ENCODE measurements at places on chromosomes 3 and 15. TPM values are rescaled to one million over a fixed set of nuclear protein-coding genes. Genes with fewer than 3 reads are reported as not detected.

The ZBTB47 gene
- 3.8 TPM for total RNA-seq

DNA sequence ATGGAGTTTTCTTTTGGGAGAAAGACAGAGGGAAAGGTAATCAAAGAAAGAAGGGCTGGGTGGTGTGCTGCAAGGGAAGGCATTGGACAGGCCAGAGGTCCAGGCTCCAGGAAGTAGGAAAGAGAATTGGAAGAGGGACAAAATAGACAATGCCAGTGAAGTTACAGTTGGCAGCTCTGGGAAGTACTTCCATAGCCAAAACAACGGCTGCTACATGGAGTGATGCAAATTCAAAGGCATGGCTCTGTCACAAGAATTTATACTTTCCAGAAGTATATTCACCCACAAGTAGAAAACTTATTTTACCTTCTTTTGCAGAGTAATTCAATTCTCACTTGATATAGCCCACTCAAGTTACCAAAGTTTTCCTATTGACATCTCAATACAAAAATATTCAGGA is 191.5 kb downstream of the TNIK start:
- no peak for DNase-seq

- DNase-seq: peak; percentile 14
These were observed 2.0 kb upstream of the ST8SIA2 start for GRCh38 chr15:92391640-92392039.

GRCh38 chr15:77716632-77717332 is 84.1 kb upstream of the LINGO1 start:
- no peak for DNase-seq

DNA sequence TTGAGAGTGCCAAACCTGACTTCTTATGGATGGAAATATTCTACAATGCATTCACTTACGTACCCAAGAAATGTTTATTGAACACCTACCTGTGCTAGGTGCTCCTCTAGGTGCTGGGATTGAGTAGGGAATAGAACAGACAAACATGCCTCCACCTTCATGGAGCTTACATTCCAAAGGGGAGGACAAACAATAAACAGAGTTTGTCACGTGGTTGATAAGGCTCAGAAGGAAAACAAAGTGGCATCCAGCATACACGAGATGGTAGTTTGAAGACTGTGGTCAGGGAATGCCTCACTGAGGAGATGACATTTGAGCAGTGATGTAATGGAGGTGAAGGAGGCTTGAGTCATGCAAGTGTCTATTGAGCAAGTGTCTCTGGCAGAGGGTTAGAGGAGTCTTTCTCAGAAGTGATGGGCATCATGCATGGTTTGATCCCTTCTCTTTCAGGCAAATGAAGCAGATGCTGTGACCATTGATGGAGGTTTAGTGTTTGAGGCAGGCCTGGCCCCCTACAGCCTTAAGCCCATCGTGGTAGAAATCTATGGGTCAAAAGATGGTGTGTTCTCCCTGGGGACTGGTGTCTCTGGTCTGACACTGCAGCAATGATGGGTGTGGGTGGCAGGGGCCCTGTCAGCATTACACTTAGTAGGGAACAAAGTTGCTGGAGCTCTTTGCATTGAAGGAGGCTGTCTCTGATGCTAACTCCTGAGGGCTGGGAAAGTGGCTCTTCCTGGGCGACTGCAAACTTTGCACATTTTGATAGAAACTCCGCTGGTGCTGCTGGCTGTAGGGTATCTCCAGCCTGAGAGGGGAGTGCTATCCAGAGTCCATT is 29.7 kb upstream of the TOPBP1 start:
- peak; percentile 34 for DNase-seq

- no peak for DNase-seq
These were observed 86.5 kb downstream of the ST6GAL1 start for GRCh38 chr3:187016639-187017345.

- DNase-seq: no peak
These were observed 276.8 kb downstream of the ULK4 start for GRCh38 chr3:41684797-41685735.

GRCh38 chr3:170531054-170531453 is 54.8 kb downstream of the SLC7A14 start:
- DNase-seq: no peak

DNA sequence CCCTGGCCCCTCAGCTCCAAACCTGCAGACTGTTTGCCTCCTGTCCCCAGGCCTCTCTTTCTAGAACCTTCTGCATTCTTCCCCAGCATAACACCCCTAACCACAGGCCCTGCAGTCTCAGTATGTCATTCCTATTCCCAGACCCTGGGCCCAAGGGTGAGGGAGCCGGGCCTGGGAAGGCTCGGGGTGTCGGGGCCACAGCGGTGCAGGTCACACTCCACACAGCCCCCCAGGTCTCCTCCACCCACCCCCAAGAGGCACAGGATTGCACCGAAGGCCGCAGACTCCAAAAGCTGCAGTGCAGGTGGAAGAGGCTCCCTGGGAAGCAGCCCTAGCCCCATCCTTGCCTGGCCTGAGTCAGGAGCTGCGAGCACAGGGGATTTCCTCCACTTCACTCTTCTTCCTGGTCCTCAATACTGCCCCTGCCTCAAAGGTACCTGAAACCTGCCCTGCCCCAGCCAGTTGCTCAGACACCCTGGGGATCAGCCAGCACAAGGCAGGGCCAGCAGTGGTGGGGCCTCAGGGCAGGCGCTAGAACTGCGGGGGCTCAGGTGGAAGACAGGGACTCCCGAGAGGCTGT is 31.1 kb downstream of the TNK2 start:
- DNase-seq: no peak

DNA sequence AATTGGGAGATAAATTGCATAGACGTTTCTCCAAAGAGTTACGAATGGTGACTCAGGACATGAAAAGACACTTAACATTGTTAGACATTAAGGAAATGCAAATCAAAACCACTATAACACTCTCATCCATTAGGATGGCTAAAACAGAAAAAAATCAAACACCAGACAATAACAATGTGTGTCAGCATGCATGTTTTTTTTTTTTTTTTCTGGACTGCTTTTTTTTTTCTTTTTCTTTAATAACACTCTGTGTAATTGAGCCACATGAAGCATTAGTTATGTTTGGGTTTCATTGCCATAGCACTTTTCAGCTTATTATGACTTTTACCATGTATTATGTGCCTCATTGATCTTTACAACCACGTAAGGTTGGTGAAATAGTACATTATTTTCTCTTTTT is 95.0 kb downstream of the NFKBIZ start:
- no peak for DNase-seq

The RNF111 gene
- 12.4 TPM for total RNA-seq

GRCh38 chr3:57224856-57225255 is 2.7 kb upstream of the APPL1 start:
- DNase-seq: no peak

The CD200R1 gene
- total RNA-seq: not detected

The ZNF80 gene
- total RNA-seq: not detected

Measured in H4 (cell line).